Placental pericyte (primary cell): ENCODE measurements at places on chromosomes 2 and 18. TPM values are rescaled to one million over a fixed set of nuclear protein-coding genes. Genes with fewer than 3 reads are reported as not detected.

The EMILIN2 gene
- 5.3 and 15.0 TPM in 2 replicates for total RNA-seq

The GALNT3 gene
- 4.6 and 11.7 TPM in 2 replicates for total RNA-seq

The SDC1 gene
- total RNA-seq: 7.9 and 91.5 TPM in 2 replicates

The CENPA gene
- 0.66 and 12.2 TPM in 2 replicates for total RNA-seq

The SKA1 gene
- 2.0 and 36.8 TPM in 2 replicates for total RNA-seq

The SPAST gene
- 19.0 and 20.9 TPM in 2 replicates for total RNA-seq

The RAMP1 gene
- total RNA-seq: 1.5 and 13.2 TPM in 2 replicates

The C1GALT1C1L gene
- 0.29 TPM in 1 of 2 replicates, not detected in the other for total RNA-seq

The UGT1A8 gene
- not detected in 2 replicates for total RNA-seq

The CFAP65 gene
- not detected in 2 replicates for total RNA-seq

The IL1RN gene
- total RNA-seq: 0.14 TPM in 1 of 2 replicates, not detected in the other

The POLE4 gene
- total RNA-seq: 14.2 and 24.7 TPM in 2 replicates

The OSR1 gene
- total RNA-seq: 5.0 and 6.6 TPM in 2 replicates

The RNF152 gene
- total RNA-seq: 18.2 and 127 TPM in 2 replicates

The CGREF1 gene
- total RNA-seq: 0.88 TPM in 1 of 2 replicates, not detected in the other

The INHBB gene
- not detected in 2 replicates for total RNA-seq

The FABP1 gene
- total RNA-seq: not detected in 2 replicates

The CCDC141 gene
- total RNA-seq: not detected in 2 replicates

The CD8B2 gene
- not detected in 2 replicates for total RNA-seq
